ENCODE measurements at places on chromosomes 11 and 22.

GRCh38 chr11:91869686-91870085 lies 354.9 kb upstream of the FAT3 start:
- DNase-seq = no peak

GRCh38 chr22:37148031-37148651 lies 1.6 kb downstream of the IL2RB start:
- DNase-seq = no peak

DNA sequence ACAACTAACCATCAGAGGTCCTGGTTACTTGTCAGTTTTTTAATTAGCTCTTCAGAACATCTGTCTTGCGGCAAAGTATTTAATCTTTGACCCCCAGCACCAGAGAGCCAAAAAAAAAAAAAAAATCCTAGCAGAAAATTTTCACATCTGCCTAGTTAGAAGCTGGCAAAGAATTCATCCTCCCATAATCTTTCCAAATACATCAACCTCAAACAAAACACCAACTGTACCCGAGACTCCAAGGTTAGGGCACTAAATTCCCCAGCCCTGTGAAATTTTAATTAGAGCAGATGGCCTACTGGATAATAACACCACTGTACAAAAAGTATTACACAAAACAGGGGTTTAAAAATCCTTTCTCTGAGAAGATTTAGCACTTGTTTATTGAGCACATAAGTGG lies 55.7 kb downstream of the RAB38 start:
- DNase-seq = no peak

GRCh38 chr11:20355221-20356219 lies 8.0 kb upstream of the HTATIP2 start:
- DNase-seq = no peak

DNA sequence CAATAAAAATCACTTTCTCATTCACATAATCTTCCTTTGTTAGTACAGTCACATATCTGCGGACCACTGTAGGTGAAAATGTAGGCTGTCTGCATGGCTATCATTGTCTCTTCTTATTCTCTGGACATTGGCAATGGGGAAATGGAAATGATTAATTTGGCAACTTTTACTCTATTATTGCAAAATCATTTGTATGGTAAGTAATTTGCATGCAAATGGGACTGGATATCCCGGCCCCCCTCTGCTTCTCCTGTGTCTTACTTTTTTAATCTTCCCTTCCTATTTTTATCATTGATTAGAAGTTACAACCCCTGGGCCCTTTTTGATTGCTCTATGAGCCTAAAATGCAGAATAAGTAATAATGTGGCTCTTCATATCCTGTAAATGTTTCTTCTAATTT lies 6.0 kb downstream of the GRK3 start:
- no peak for DNase-seq

GRCh38 chr22:24450610-24451009 lies 23.2 kb downstream of the ADORA2A start:
- no peak for DNase-seq

- no peak for DNase-seq
Measured at GRCh38 chr11:90542092-90542491, 319.2 kb upstream of the CHORDC1 start.

- no peak for DNase-seq
Measured at GRCh38 chr11:79212741-79213190, 228.1 kb downstream of the TENM4 start.

DNA sequence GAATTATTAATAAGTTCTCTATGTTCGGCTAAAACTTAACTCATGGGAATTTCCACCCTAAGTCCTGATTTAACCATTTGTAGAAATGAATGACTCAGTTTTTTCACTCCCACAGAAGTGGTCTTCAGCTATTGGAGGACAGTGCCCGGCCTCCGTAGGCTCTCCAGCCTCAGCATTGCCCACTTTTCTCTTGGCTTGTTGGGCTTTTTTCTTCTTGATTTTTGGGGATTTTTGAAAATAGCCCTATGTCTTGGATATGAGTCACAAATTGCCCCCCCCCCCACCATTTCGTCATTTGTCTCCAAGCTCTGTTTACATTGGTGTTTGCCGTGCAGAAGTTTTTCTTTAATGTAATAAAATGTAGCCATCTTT lies 66.7 kb downstream of the PACS1 start:
- DNase-seq = no peak

DNA sequence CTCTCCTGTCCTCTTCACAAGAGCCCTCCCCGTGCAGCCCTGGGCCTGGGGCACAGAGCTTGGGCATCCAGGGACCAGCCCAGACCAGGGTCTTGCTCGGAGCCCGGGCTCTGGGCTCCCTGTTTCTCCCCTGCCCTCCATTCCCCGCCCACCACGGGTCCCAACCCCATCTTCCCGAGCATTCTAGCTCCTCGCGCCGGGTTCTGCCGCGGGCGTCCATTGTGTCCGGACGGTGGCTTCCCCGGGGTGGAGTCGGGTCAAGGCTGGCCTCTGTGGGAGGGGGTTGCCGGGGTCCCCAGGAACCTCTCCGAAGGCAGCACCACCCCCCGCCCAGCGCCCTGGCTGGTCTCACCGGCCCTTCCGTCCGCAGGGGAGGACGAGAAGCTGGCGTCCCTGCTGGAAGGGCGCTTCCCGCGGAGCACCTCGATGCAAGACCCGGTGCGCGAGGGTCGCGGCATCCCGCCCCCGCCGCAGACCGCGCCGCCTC lies 18.1 kb upstream of the ACR start:
- no peak for DNase-seq

DNA sequence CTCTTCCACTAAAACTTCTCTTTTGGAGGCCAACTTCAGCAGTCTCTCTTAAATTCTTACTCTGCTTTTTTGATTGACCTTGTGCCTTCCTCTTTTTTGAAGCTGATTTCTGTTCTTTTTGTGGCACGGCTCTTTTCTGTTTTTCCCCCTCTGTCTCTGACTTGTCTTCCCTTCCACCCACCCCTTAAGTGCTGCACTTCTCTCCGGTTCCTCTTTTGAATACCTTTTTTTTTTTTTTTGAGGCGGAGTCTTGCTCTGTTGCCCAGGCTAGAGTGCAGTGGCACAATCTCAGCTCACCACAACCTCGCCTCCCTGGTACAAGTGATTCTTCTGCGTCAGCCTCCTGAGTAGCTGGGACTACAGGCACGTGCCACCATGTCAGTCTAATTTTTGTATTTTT lies 211.9 kb downstream of the BLID start:
- no peak for DNase-seq

DNA sequence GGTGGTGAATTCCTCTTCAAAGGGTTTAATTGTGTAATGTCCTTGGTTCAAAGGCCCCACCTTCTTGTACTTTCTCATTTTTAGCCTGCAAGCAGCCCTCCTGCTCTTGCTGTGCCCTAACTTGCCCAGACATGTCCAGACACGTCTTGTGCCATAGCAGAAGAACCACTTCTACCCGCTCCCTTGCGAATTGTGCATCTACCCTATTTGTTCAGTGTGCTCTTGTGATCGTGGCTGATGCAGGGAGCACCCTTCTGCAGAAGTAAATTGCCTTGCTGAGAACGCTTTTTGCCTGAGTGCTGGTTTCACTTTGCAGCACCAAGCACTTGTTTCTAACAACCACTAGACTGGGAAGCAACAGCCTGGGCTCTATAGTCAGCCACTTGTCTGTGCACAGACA lies 249.4 kb downstream of the SBF2 start:
- no peak for DNase-seq

- no peak for DNase-seq
Measured at GRCh38 chr11:83921447-83922192, 635.5 kb upstream of the CCDC90B start.

- no peak for DNase-seq
Measured at GRCh38 chr11:114008331-114008730, 33.4 kb downstream of the HTR3A start.

DNA sequence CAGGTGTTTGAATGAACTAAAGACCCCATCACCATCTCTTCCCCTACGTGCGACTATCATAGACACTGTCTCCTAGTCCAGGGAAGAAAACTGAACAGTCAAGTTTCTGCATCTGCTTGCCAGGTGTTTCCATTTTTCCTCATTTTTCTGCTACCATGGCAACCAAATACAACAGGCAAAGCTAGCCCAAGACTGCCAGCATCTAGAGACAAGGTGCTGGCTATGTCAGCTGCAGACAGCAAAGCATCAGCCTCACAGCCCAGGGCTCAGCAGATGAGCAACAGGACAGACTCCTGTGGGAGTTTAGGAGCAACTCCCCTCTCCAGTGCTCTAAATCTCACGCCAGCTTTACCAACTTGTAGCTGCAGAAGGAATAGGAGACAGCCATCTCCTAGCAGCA lies 124.3 kb downstream of the C11orf58 start:
- no peak for DNase-seq

DNA sequence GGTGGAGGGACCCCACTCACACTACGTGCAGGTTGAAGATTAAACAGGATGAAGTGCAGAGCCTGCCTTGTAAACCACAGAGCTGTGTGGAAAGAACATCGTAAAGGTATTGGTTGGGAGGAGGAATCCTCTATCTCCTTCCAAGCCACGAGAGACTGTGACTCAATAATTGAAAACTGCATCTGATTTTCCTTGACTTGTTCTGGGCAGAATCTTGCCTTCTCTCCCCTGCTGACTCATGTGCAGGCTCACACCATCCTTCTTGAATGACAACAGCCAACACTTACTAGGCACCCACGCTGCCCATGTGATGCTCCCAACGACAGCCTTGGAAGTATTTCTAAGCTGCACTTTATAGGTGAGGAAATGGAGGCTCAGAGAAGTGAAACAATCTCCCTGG lies 563.0 kb downstream of the MIAT start:
- no peak for DNase-seq

DNA sequence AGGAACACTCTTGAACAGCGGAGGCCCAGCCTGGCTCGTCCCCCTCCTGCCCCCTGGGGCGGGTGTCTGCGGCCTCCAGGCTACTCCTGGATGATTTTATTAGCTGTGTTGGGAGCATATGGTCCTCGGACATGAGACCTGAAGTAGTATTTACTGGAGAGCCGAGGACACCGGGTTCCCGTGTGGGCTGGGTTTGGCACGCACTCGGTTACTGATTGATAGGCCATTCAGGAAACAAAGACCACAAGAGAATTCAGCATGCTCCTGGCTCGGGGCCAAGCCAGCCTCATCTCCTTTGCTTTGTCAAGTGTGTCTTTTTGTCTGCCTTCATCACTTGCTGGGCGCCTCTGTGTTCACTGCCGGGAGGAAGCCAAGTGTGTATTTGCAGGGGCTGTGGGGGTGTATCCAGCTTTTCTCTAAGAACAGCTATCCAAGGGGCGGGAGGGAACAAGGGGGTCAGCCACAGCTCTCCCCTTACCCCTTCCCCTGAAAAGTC lies 9.7 kb downstream of the FXYD2 start:
- peak; percentile 35 for DNase-seq

- DNase-seq = no peak
Measured at GRCh38 chr11:125433454-125434121, 62.5 kb downstream of the FEZ1 start.

- no peak for DNase-seq
Measured at GRCh38 chr11:74751303-74751702, 2.7 kb downstream of the RNF169 start.

DNA sequence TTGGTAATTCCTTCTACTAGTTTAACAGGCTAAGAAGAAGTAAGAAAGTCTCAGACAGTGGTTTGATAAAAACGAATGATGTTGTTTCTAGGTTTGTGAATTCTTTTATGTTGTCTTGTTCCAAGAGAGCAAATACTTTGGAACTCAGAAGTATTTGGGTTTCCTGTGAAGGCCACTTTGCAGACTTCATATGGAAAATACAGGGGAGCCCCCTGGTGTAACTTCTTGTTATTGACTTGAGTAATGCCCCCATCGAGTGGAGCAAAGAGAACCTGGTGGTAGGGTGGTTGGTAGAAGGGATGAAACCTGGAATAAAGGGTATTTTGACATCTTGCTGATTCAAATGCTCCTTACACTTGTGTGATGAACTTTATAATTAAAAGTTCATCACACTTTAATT lies 40.0 kb upstream of the PTH start:
- no peak for DNase-seq

DNA sequence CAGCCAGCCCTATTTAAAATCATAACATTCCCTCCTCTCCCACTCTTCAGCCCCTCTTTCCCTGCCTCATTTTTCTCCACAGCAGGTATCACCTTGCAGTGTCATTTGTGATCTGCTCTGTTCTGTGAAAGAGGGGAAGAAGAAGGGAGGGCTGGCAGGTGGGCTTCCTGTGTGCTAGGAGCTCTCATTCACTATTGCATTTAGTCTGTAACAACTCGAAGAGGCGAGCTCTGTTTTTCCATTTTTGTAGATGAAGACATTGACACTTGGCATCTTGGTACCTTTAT lies 52.1 kb upstream of the CRYBB3 start:
- DNase-seq = no peak

GRCh38 chr11:94665116-94665659 lies 98.0 kb downstream of the PIWIL4 start:
- no peak for DNase-seq

GRCh38 chr22:47408409-47408808 lies 646.0 kb downstream of the TBC1D22A start:
- DNase-seq = no peak

All from activated CD4-positive, alpha-beta T cell treated with anti-CD3 and anti-CD28 coated beads for 24 hours (primary cell).